ENCODE measurements at places on chromosomes 16 and 17. TPM values are rescaled to one million over a fixed set of nuclear protein-coding genes. Genes with fewer than 3 reads are reported as not detected.

The KCTD19 gene
- total RNA-seq, result under 0.01 TPM

The TIMP2 gene
- total RNA-seq, result 88.9 TPM

The CDH1 gene
- under 0.01 TPM for total RNA-seq

The TEDC2 gene
- 1.7 TPM for total RNA-seq

- peak; percentile 21 for DNase-seq
Measured at GRCh38 chr17:58204796-58205195, 12.3 kb downstream of the EPX start.

GRCh38 chr16:83743241-83743640 lies 64.5 kb upstream of the HSBP1 start:
- no peak for DNase-seq

DNA sequence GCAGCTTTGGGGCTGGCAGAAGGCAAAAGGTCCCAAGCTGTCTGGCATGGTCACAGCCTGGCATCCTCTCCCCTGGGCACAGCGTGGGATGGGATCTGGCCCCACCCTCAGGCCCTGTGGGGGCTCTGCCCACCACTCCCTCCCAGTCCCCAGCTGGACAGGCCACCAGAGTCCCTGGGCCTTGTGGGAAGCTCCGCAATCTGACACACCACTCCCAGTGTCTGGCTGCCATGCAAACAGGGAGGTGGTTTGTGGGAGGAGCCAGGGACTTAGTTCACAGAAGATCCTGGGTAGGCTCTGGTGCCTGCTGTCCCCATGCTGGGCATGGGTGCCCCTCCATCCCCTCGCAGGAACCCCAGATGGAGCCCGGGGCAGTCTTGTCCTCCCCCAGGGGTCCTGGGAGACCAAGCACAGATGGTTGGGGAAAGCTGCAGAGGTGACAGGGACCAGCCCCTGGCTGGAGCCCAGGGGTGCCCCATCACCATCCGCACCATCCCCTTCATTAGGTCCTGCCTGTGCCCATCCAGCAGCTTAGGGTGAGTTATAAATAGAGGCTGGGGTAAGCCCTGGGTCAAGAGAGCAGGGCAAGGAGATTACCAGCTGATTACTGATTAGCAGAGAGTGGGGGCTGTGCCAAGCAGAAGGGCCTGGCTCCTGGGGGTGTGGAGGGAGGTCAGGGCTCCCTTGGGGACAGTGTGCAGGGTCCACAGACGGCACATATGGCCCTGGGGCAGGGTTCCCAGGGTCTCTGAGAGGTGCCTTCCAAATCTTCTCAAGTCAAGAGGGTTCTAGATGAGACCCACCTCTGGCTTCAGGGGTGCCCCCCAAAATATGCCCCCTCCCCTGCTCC lies 6.2 kb downstream of the FSCN2 start:
- DNase-seq, result no peak

- peak; percentile 86 for DNase-seq
Measured at GRCh38 chr16:19844945-19845641, 39.6 kb downstream of the GPRC5B start.

GRCh38 chr17:50465635-50466034 lies 3.0 kb downstream of the CHAD start:
- no peak for DNase-seq

- DNase-seq, result peak; percentile 71
Measured at GRCh38 chr16:50245417-50246298, 20.7 kb upstream of the ADCY7 start.

DNA sequence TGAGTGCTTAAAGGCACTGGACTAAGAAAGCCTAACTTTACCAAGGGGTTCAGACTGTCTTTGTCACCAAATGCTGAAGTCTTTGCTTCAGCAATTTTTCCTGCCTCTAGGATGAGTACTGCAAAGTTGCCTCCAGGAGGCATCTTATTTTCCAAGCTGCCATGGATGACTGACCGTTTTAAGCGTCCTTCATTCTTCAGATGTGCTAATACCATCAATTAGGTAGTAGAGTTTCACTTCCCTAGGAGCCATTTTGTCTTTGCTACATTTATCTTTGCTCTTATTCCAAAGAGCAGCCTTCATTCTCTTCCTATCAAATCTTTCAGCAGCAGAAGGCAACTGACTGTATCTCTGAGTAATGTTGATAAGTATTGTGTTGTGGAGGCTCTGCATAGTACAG lies 440.1 kb downstream of the CDH13 start:
- no peak for DNase-seq

DNA sequence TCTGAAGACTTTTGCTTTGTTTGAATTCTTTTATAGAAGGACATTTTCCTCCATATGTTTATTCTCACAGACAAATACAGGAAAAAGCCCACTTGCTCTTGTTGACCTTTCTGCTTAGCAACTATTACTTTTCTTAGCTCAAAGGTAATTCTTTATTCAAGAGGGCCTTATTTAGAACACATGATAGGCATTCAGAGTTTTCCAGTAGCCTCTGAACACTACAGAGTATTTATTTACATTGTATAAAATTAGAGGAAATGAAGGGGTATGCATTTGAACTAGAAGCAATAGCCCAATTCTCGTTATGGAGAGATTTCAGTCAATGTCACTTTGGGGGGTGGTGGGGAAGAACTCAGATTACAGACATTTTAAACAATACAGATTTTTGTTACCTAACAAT lies 581.7 kb downstream of the KCNJ2 start:
- DNase-seq, result no peak

DNA sequence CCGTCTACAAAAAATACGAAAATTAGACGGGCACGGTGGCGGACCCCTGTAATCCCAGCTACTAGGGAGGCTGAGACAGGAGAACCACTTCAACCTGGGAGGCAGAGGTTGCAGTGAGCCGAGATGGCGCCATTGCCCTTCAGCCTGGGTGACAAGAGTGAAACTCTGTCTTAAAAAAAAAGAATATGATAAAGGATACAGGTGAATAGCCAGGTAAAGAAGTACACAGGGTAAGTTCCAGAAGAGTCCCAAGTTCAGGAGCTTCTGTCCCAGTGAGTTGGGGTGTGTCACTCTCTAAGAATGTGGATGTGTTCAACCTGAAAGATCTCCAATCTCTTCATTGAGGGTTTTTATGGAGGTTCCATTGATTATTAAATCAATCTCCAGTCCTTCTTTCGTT lies 6.8 kb downstream of the TMC5 start:
- no peak for DNase-seq

- no peak for DNase-seq
Measured at GRCh38 chr16:56833243-56833970, 31.6 kb upstream of the SLC12A3 start.

GRCh38 chr17:58402047-58402446 lies 15.3 kb downstream of the RNF43 start:
- peak; percentile 90 for DNase-seq

DNA sequence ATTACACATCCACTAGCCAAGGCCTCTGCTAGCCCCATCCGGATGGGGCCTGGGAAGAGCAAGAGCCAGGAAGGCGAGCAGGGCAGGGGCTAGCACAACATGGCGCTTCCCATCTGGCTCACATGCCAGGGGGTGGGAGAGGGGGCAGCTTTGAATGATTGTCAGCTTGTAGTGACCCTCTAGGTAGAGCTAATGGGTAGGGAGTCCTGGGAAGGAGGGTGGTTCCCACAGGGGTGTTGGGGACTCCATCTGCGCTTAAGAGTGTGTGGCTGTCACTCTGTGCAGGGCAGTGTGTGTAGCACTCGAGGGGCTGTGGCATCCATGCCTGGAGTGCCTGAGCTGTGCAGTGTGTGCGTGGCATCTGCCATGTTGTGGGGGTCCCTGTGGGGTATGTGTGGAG lies 24.5 kb downstream of the ARHGAP23 start:
- no peak for DNase-seq

- DNase-seq, result no peak
Measured at GRCh38 chr16:78325468-78326352, 226.3 kb downstream of the WWOX start.

All from fibroblast of lung (primary cell).